ENCODE measurements at places on chromosomes 16 and 17.

GRCh38 chr16:53216798-53217197, 162.0 kb downstream of the CHD9 start:
- DNase-seq: no peak

DNA sequence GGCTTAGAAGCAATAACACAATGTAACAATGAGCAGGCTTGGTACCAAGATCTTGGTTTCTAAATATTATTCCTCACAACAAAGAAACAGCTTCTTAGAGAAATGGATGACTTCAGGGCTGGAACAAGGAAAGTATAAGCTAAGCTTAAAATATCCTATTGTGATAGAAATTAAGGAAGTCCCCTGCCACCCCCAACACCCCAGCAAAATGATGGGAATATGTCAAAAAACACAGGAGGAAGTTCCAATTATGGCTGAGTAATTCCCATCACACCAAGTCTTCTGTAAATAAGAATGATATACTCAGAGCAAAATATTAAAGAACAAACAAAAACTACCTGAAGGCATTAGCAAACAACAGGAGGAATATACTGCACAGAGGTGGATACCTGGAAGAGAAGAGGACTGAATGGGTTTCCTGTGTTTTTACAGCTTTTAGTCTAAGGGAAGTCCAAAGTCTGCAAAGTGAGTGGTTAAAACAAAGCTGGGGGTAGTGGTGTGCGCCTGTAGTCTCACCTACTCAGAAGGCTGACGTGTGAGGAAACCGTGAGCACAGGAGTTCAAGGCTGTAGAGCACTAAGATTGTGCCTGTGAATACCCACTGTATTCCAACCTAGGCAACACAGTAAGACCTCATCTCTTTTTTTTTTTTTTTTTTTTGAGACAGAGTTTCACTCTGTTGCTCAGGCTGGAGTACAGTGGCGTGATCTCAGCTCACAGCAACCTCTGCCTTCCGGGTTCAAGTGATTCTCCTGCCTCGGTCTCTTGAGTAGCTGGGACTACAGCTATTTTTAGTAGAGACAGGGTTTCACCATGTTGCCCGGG, 17.1 kb upstream of the ATP6V0A1 start:
- no peak for DNase-seq

- DNase-seq: no peak
These were observed 5.7 kb downstream of the GOSR2 start for GRCh38 chr17:46928467-46929261.

- no peak for DNase-seq
These were observed 296.9 kb downstream of the TMEM114 start for GRCh38 chr16:8293413-8293812.

- no peak for DNase-seq
These were observed 15.1 kb downstream of the ANKFY1 start for GRCh38 chr17:4248504-4249277.

DNA sequence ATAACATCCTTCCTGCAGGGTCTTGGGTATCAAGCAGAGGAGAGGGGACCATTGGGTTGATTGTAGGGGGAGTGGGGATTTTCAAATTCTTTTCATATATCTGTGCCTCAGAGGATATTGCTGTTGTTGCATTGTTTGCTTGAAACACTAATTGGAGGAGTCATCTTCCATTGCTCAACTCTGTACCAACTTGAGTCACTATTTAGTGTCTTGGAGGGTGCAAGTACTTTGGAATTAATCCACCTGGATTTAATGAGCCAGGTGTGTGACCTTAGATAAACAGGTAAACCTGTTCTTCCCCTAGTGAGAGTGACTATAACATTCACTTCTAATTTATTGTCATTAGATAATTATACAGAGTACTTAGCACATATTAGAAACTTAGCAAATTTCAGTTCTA, 151.3 kb upstream of the CNTNAP4 start:
- no peak for DNase-seq

GRCh38 chr17:66992911-66993442, 28.5 kb downstream of the CACNG4 start:
- DNase-seq: no peak

- DNase-seq: no peak
These were observed 69.9 kb upstream of the GRIN2A start for GRCh38 chr16:10252155-10252554.

DNA sequence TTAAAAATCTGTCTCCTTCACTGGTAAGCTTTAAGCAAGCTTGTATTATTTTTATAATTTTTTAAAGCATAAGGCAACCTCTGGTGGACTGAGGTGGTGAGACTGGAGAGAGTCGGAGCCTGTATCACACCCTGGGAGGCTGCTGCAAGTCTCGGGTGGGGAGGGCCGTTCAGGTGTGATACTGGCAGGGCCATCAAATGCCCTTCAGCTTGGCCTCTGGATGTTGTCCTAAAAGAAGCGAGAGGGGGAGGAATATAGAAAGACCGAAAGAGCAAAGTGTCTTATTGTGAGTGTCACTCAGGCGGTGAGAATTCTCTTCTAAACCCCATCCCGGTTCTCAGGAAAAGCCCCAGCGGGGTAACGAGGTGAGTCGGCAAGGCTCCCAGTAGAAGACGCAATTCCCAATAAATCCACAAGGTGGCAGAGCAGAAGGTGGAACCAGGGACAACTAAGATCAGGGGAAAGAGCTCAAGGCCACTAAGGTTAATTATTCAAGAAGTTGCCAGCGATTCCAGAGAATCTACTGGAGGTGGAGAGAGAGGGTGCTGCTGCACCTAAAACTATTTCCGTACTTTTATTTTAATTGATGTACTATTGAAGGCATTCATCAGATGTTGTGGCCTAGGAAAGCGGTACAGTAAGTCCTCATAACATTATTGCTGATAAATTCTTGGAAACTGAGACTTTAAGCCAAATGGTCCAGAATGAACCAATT, 14.1 kb downstream of the C17orf67 start:
- peak; percentile 10 for DNase-seq

- no peak for DNase-seq
These were observed 3.6 kb upstream of the ZNHIT3 start for GRCh38 chr17:36482611-36483504.

- DNase-seq: no peak
These were observed 30.5 kb downstream of the RPGRIP1L start for GRCh38 chr16:53673189-53673588.

- no peak for DNase-seq
These were observed 42.9 kb downstream of the GTF3C1 start for GRCh38 chr16:27506771-27507170.

DNA sequence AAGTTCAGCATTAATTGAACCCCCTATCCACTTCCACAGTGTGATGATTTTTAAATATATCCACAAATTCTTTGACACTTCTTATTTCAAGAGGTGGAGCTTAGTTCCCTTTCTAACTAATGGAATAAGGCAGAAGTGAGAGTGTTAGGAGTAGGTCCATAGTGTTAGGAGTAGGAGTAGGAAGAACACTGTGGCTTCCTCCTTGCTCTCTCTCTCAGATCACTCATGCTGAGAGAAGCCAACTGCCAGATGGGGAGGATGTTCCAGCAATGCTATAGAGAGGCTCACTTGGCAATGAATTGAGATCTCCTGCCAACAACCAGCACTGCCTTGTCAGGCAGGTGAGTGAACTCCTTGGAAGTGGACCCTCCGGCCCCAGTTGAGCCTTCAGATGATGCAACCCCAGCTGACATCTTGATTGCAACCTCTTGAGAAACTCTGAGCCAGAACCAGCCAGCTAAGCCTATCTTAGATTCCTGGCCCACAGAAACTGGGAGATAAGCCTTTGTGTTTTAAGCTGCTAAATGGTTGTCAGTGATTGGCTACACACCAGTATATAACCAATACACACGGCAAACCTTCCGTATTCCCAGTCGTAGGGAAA, 44.3 kb downstream of the SPECC1 start:
- no peak for DNase-seq

GRCh38 chr16:46691726-46692125, 2.3 kb downstream of the ORC6 start:
- DNase-seq: no peak

DNA sequence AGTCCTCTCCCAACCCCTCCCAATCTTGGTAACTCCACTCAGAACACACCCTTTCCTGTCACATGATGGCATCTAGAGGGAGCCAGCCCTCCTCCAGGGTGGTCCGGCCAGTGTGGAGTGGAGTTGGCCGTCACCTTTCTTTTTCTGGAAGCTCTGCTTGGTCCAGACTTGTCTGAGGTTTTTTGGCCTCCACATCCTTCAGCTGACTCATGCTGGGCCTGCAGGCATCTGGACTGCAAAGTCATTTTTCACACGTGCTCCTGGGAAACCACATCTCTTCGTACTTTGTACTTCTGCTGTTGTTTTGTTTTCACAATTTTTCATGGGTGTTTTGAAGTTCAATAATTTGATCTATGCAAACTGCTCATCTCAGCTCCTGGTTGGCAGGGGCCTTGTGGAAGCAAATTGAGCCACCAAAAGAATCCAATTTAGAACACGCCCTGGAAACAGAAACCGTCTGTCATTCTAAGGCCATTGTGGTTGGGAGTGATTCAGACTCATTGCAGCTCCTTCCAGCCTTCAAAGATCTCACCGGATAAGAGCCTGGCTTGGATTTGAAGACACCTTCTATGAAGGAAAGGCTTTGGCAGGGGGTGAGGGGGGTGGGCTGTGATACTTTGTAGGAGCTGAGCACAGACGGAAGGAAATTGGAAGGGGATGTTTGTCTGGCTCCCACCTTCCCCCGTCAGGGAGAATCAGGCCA, 42.4 kb upstream of the NF1 start:
- DNase-seq: peak; percentile 98

GRCh38 chr17:50928646-50929045, 62.5 kb upstream of the TOB1 start:
- DNase-seq: no peak

DNA sequence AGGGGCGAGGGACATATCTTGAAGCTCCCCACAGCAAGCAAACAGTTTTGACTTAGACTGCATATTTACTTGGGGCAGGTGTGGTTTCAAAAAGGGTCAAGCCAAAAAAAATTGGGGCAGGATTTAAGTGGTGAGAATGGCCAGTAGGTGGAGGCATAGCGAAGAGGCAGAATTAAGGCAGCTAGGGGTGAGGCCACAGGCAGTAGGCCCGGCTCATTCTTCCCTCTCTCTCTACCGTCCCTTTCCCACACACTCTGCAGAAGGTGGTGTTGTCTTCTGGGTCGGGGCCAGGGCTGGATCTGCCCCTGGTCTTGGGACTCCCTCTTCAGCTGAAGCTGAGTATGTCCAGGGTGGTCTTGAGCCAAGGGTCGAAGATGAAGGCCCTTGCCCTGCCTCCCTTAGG, 2.6 kb downstream of the SHBG start:
- DNase-seq: no peak

DNA sequence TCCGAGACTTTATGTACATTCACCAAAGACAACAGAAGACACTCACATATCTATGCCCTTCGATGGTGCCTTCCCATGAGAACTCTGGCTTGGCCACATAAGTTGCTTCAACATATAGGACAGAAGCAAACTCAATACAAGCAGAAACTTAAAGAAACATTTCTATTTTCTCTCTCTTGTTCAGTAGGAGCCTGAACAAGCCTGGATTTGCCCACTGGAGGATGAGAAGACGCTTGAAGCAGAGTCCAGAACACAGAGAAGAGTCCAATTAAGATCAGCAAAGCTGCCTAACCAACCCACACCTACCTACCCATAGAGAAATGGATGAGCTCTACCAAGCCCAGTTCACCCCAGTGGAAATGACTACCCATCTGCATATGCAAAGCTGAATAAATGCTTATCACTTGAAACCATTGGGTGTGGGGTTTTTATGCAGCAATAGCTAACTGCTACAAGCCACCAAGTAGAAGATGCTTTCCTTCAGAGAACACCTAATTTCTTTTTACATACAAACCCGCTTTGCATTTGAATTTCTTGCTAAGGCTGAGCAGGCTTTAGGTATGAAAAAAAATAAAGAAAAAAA, 337.9 kb upstream of the DYNLRB2 start:
- DNase-seq: no peak

- no peak for DNase-seq
These were observed 4.8 kb upstream of the SEZ6 start for GRCh38 chr17:29010586-29010985.

DNA sequence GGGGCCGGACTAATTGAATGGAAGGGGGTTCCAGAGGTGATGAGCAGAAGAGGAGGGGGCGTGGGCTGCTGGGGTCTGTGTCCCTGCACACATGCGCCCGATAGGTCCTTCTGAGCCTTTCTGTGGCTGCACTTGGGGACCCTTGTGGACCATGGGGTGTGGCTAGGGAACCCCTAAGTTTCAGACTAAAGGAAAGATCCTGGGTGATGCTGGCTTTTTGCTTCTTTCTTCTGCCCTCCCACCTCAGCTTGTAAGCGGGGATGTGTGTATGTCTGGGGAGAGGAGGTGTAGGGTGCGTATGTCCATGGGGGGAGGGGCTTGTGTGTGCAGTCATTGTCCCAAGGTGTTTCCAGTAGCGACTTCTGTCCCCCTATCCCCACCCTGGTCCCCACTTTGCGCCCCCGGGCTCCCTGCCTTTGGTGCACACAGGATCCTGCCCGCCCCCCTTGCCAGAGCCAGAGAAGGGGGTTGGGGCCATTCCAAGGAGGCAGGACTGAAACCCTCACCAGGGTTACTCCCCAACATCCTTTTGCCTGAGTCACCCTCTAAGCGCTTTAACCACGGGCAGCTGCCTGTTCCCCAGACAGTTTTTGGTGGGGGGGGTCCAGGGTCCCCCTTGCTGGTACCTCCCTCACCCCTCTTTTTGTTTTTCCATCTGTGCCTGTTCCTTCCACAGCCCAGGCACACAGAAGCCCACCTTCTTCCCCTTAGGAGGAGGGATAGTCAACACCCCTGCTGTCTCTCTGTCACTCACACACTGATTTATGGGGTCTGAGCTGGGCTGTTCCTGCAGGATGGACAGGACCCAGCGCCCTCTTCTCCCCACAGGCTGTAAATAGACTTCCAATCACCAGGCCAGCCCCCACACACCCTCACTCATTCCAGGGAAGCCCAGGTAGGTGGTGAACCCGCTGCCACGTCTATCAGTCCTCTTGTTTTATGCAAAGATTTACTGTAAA, 83.2 kb downstream of the ARHGAP23 start:
- DNase-seq: peak; percentile 16

- no peak for DNase-seq
These were observed 2047.4 kb downstream of the TP53TG3F start for GRCh38 chr16:35506898-35507194.

DNA sequence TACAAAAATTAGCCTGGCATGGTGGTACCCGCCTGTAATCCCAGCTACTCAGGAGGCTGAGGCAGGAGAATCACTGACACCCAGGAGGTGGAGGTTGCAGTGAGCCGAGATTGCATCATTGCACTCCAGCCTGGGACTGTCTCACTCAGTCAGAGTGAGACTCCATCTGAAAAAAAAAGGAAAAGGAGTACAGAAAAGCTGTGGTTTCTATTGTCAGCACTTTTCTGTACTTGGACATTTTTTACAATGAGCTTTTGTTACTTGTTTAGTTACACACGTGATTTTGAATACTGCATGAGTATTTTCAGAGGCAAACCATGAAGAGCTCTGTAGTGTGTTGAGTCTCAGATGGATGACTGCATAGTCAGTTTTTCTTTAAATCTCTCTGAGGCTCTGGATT, 26.3 kb downstream of the ZC3H18 start:
- DNase-seq: no peak

DNA sequence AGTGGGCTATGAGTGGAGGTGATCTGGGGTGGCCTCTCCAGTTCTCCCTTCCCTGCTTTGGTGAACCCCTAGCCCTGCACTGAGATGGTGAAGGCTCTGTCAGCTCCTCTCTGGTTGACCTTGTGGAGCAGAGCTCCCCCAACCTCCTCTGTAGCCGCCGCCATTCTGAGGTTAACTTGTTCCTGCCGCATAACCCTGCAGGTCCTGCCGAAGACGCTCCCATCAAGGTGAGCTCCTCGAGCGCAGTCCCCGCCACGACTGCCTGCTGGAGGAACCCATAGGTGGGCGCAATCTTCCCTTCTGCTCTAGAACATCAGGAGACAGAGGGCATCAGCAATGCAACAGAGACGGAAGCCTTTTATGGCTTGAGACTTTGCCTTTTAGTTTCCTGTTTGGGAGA, 15.2 kb upstream of the SLC47A2 start:
- no peak for DNase-seq

- DNase-seq: no peak
These were observed 35.1 kb downstream of the IGF2BP1 start for GRCh38 chr17:49031965-49032928.

Measured in BJ (cell line).